Upper lobe of left lung (tissue), 6 donors: ENCODE measurements at places on chromosomes 13 and 19. TPM values are rescaled to one million over a fixed set of nuclear protein-coding genes. Genes with fewer than 3 reads are reported as not detected.
A peak's percentile ranks its signal among the peaks of the same experiment; 100 is the strongest.

DNA sequence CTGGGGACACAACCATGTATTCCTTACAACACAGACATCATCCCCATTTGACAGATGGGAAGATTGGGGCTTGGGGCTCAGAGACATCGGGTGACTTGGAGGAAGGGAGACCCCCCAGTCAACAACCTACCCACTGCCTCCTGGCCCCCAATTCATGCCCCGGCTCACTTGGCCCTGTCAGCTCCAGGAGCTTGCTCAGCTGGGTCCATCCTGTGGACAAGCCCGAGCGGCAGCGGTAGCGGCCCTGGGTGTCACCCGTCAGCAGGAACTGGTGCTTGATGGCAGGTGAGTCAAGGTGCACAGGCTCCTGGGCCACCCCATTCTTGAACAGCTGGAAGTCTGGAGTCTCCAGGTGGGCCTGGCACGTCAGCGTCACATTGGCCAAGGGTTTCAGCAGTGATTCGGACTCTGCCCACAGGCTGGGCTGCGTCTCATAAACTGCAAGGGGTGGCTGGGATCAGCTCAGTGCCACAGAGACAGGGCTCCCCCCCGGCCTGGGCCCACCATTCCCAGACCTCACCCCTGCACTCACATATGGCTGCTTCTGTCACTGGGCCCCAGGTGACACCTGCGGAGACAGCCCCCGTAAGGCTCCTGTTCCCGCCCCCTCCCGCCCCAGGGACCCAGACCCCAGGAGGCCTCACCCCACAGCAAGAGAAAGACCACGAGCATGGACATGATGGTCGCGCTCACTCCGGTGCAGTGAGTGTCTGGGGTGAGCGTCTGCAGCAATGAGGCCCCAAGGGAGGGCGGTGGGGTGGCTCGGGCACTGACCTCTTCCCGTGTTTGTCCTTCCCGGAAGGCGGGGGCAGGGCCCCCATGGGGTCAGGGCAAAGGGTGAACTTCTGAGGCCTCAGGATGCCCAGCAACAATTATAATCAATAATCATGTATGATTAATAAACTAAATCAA lies at the start of gene A1BG:
A1BG (minus strand) TSS at position 733 of the 912 bp plus-strand sequence; CDS start at position 678, 55 bp downstream.
- H3K4me3 ChIP-seq = no peak within 1 kb of the TSS
- no peaks in the 10 kb centered on the region for H3K27me3 ChIP-seq
- H3K27ac ChIP-seq = no peak within 1 kb of the TSS
- peaks cover 11% of the 10 kb centered on the region for H3K36me3 ChIP-seq

GRCh38 chr19:44212866-44213346 lies 574 bp downstream of the ZNF227 start:
- peak overlapping the region; percentile 81 for H3K4me3 ChIP-seq
- no peaks in the 10 kb centered on the region for H3K27me3 ChIP-seq
- H3K36me3 ChIP-seq = peaks cover 20% of the 10 kb centered on the region
- peaks cover 16% of the 10 kb centered on the region for H3K4me1 ChIP-seq
- no peak for DNase-seq

GRCh38 chr13:114034481-114034891 lies 60.6 kb upstream of the C13orf46 start:
- H3K4me1 ChIP-seq = peaks cover 24% of the 10 kb centered on the region
- no peak overlapping the region for H3K4me3 ChIP-seq
- H3K27me3 ChIP-seq = no peaks in the 10 kb centered on the region
- no peak for DNase-seq
- H3K27ac ChIP-seq = no peak overlapping the region

GRCh38 chr13:113059891-113060290 lies 45.7 kb upstream of the F7 start:
- H3K4me3 ChIP-seq = no peak overlapping the region
- no peak overlapping the region for H3K27ac ChIP-seq
- no peaks in the 10 kb centered on the region for H3K4me1 ChIP-seq
- no peaks in the 10 kb centered on the region for H3K27me3 ChIP-seq

DNA sequence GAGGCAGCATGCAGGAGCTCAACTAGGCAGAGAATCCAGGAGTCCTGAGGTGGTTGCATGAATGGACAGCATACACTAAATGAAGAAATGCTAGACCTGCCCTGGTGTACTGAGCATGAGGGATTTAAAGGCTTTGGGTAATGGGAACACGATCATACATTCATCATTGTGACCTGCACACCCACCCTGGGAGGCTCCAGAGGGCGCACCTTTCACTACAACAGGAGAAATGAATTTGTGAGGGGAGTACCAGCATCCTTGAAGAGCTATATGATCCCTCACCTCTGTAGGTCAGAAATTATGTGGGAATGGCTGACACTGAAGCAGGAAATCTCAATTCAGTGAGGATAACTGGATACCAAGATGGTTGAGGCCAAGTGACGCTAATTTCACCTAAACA lies 8.9 kb downstream of the KLK2 start:
- no peaks in the 10 kb centered on the region for H3K27me3 ChIP-seq
- H3K4me1 ChIP-seq = no peaks in the 10 kb centered on the region
- no peak for DNase-seq
- H3K36me3 ChIP-seq = no peaks in the 10 kb centered on the region
- no peak overlapping the region for H3K27ac ChIP-seq
- H3K4me3 ChIP-seq = no peak overlapping the region

DNA sequence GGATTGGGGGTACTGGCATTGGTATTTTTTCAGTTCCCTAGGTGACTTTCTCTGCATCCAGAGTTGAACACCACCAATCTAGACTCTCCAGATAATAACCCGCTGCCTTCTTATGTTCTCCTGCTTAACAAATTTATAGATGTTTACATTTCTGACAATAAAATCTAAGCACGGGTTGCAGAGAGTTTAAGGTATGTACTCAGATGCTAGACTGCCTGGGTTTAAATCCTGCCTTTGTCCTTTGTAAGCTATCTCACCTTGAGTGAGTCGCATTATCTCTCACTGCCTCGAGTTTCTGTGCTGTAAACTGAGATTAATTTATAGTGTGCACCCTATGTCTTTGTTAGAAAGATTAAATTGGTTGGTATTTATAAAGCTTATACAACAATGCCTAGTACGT lies 131.4 kb upstream of the ARGLU1 start:
- no peaks in the 10 kb centered on the region for H3K27me3 ChIP-seq
- DNase-seq = no peak
- H3K27ac ChIP-seq = no peak overlapping the region
- H3K4me3 ChIP-seq = no peak overlapping the region
- H3K4me1 ChIP-seq = no peaks in the 10 kb centered on the region
- H3K36me3 ChIP-seq = no peaks in the 10 kb centered on the region

Gene TEX29
- total RNA-seq = not detected

Gene VSTM2B
- total RNA-seq = not detected

Gene NDUFB7
- total RNA-seq = 257 TPM
